ENCODE measurements at places on chromosomes 6 and 20. TPM values are rescaled to one million over a fixed set of nuclear protein-coding genes. Genes with fewer than 3 reads are reported as not detected.

DNA sequence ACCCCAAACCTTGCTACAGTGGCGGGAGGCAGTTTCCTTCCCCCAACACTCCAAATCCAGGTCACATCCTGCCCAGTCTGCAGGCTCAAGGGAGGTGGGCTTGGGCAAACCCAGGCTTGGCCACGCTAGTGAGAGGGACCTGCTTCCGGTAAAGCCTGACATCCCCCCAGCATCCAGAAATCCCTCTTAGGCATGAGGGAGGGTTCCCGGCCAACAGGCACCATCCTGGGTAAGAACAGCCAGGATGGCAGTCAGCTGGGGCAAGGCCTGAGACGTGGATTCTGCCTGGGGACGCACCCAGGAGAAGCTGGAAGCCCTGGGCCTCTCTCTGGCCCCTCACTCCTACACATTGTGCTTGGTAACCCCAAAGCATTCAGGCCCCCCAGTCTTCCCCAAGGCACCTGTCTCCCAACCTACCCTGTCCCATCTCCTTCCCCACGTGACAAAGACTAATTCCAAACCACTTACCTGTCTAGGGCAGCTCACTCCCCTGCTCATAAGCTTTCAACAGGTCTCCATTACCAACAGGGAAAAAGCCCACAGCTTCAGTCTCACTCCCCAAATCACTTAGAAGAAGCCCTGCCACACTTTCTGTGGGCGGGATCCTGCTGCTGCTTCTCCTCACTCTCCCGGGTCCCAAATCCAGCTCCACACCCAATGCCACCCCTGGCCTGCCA, 2.1 kb downstream of the C20orf144 start:
- H3K27ac ChIP-seq: peak overlapping the region; percentile 86
- no peaks in the 10 kb centered on the region for H3K27me3 ChIP-seq
- peak overlapping the region; percentile 46 for H3K4me3 ChIP-seq
- no peak for DNase-seq
- peaks cover 4% of the 10 kb centered on the region for H3K36me3 ChIP-seq

GRCh38 chr6:15380351-15380750, 134.5 kb downstream of the JARID2 start:
- no peak overlapping the region for H3K27ac ChIP-seq
- H3K36me3 ChIP-seq: no peaks in the 10 kb centered on the region
- H3K27me3 ChIP-seq: no peaks in the 10 kb centered on the region
- DNase-seq: no peak
- H3K4me1 ChIP-seq: peaks cover 5% of the 10 kb centered on the region

GRCh38 chr6:121503589-121503991, 68.1 kb downstream of the GJA1 start:
- H3K36me3 ChIP-seq: no peaks in the 10 kb centered on the region
- no peaks in the 10 kb centered on the region for H3K27me3 ChIP-seq
- H3K27ac ChIP-seq: no peak overlapping the region
- DNase-seq: peak; percentile 47
- no peaks in the 10 kb centered on the region for H3K4me1 ChIP-seq
- H3K4me3 ChIP-seq: no peak overlapping the region

The MATN4 gene
- 0.24 TPM for polyA plus RNA-seq

GRCh38 chr20:38548356-38549083, 32.5 kb upstream of the ADIG start:
- H3K4me1 ChIP-seq: no peaks in the 10 kb centered on the region
- no peak for DNase-seq
- H3K36me3 ChIP-seq: peaks cover 30% of the 10 kb centered on the region
- no peak overlapping the region for H3K4me3 ChIP-seq
- no peak overlapping the region for H3K27ac ChIP-seq

DNA sequence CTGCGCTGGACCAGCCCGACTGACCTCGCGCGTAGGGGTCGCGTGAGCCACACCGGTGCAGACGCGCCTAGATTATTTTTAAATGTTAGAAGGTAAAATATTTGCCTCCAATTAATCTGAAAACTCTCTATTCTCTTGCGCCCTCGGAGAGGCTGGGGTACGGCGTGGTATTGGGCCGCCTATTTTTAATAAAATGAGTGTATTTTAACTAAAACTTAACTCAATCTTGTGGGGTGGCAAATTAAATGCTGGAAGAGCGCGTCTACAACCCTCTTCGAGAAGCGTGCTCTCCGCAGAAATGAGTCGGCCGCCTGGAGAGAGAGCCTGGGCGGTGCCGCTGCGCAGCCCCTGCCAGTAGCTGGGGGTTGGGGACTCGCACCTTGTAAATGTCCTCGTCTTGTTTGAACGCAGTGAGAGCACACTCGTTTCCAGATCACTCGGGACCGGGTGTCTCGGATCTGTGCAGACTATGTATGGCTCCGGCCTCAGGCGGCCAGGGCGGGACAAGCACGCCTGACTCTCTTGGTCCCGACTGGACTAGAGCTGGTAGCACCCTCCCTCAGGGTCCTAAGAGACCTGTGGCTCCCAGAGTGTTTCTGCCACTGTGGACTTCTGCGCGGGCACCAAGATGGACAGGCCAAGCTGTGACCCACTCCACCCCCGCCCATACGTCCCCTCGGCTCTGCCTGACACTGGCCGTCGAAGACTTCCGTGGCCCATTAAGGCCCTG, 2.0 kb upstream of the MAFB start:
- no peaks in the 10 kb centered on the region for H3K36me3 ChIP-seq
- H3K27me3 ChIP-seq: peaks cover 58% of the 10 kb centered on the region
- H3K27ac ChIP-seq: no peak overlapping the region
- H3K4me1 ChIP-seq: no peaks in the 10 kb centered on the region

- H3K4me1 ChIP-seq: no peaks in the 10 kb centered on the region
- no peaks in the 10 kb centered on the region for H3K36me3 ChIP-seq
- no peaks in the 10 kb centered on the region for H3K27me3 ChIP-seq
- peak; percentile 94 for DNase-seq
Measured at GRCh38 chr6:89352278-89353117, at the start of gene UBE2J1. Gene UBE2J1, minus strand, starts transcription at chr6:89352722. Its CDS starts 153 bp downstream, at chr6:89352569.

DNA sequence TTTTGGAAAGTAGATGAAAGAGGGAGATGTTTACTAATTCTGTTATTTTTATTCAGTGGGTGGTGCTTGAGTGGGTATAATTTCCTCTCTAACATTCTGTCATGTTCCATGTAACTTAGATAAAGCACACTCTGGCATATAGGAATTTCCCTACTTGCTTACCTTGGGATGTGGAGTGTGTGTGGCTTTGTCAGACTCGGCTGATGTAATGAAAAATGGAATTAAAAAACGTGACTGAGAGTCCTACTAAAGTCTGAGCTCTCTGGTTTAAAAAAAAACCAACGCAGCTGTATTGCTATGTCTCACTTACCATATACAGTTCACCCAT, 98.3 kb downstream of the JARID2 start:
- no peaks in the 10 kb centered on the region for H3K27me3 ChIP-seq
- no peak overlapping the region for H3K4me3 ChIP-seq
- no peak for DNase-seq
- peaks cover 4% of the 10 kb centered on the region for H3K4me1 ChIP-seq

The SCRT2 gene
- not detected for polyA plus RNA-seq

- no peaks in the 10 kb centered on the region for H3K36me3 ChIP-seq
- no peak overlapping the region for H3K4me3 ChIP-seq
- H3K27ac ChIP-seq: no peak overlapping the region
- DNase-seq: peak; percentile 68
- no peaks in the 10 kb centered on the region for H3K4me1 ChIP-seq
Measured at GRCh38 chr20:24160563-24161281, 172.1 kb upstream of the GGTLC1 start.

The LTB gene
- 9.8 TPM for polyA plus RNA-seq

The UNC5CL gene
- 1.8 TPM for polyA plus RNA-seq

All from lung (tissue), 17 donors.